MCF 10A (cell line): ENCODE measurements at places on chromosomes 6 and 20. TPM values are rescaled to one million over a fixed set of nuclear protein-coding genes. Genes with fewer than 3 reads are reported as not detected.

DNA sequence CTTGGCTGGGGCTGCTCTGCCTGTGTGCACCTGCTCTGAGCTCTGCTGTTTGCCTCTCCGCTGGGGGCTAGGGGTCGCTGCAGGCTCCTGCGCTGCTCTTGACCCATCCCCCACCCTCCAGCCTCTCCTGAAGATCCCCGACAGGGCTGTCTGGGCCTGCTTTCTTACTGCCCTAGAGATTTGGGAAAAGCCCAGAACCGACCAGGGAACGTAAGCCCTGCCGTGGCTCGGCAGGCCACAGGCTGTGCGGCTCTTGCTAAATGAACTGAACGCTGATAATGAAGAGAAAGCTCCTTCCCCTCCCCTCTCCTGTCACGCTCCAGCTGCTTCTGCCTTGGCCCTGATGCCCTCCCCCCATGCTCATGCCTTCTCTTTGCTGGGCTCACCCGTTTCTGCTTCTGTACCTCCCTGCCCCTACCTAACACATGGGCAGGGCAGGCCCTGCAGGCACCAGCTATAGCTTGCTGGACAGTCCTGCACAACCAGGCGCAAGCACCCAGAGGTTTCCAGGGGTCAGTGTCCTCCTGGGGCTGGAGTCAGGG, 32.0 kb upstream of the PCMTD2 start:
- no peak for DNase-seq
- H3K4me1 ChIP-seq, result peaks cover 6% of the 10 kb centered on the region
- peaks cover 14% of the 10 kb centered on the region for H3K27me3 ChIP-seq
- H3K4me3 ChIP-seq, result no peak overlapping the region

DNA sequence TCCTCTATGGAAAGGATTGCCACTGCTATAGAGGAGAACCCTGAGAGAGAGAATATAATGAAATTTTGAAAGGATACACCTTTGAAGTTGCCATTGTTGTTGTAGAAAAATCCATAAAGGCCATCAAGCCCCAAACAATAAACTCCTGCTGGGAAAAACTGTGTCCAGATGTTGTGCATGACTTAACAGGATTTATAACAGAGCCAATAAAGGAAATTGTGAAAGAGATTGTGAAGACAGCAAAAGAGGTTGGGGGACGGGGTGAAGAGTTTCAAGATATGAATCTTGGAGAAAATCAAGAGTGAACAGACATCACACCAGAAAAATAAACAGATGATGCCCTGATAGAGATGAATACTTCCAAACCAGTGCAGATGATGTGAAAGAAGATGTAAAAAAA, 396.4 kb downstream of the BCKDHB start:
- no peak overlapping the region for H3K4me3 ChIP-seq
- no peaks in the 10 kb centered on the region for H3K36me3 ChIP-seq
- no peaks in the 10 kb centered on the region for H3K4me1 ChIP-seq
- no peaks in the 10 kb centered on the region for H3K27me3 ChIP-seq

- DNase-seq, result no peak
- no peaks in the 10 kb centered on the region for H3K4me1 ChIP-seq
- H3K27ac ChIP-seq, result no peak overlapping the region
Observed at GRCh38 chr6:54248319-54248718, 59.9 kb upstream of the TINAG start.

DNA sequence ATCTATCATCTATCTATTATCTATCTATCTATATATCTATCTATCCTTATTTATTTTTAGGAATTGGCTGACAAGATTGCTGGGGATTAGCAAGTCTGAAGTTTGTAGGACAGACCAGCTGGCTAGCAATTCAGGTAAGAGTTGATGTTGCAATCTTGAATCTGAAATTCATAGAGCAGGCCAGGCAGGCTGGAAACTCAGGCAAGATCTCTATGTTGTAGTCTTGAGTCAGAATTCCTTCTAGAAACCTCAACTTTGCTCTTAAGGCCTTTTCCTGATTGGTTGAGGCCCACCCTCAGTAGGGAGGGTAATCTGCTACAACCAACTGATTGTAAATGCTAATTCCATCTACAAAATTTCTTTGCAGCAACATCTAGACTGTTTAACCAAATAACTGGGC, 19.2 kb downstream of the MAPK13 start:
- H3K27ac ChIP-seq, result no peak overlapping the region
- no peak overlapping the region for H3K4me3 ChIP-seq
- no peaks in the 10 kb centered on the region for H3K4me1 ChIP-seq
- H3K36me3 ChIP-seq, result no peaks in the 10 kb centered on the region

The LHFPL5 gene
- total RNA-seq, result not detected in 2 replicates

DNA sequence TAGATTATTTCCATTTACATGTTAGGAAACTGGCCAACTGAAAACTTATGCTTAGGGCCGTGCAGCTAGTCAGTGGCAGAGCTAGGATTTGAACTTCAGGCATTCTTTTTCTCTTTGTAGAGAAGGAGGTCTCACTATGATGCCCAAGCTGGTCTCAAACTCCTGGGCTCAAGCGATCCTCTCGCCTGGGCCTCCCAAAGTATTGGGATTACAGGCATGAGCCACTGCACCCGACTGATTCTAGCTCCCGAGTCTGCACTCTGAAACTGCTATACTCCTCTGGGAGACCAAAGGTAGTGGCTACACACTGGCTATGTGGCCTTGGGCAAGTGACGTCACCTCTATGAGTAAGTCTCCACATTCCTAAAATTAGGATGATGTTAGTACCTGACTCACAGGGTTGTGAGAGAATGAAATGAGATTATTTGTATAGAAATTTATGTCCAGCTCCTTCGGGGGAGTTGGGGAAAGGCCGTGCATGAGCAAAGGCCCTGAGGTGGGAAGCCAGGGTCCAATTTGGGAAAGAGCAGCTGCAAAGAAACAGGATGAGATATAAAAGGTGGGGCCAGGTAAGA, 6.4 kb downstream of the PLTP start:
- no peaks in the 10 kb centered on the region for H3K36me3 ChIP-seq
- peak; percentile 91 for DNase-seq
- H3K4me3 ChIP-seq, result peak overlapping the region; percentile 2

DNA sequence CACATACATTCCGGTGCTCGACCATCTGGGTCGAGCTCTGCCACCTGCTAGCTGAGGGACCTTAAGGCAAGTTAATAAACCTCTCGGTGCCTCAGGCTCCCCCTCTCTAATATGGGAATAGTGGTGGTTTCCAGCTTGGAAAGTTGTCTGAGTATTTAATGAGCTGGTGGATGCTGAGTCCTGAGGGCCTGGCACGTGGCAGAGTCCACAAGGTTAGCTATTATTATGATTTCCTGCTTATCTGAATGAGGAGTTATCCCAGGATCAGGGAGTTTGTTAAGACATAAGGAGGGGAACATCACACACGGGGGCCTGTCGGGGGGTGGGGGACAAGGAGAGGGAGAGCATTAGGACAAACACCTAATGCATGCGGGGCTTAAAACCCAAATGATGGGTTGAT, 80.1 kb upstream of the SLC22A23 start:
- no peak overlapping the region for H3K4me3 ChIP-seq
- H3K27ac ChIP-seq, result no peak overlapping the region
- H3K27me3 ChIP-seq, result no peaks in the 10 kb centered on the region
- H3K4me1 ChIP-seq, result peaks cover 7% of the 10 kb centered on the region
- no peak for DNase-seq
- no peaks in the 10 kb centered on the region for H3K36me3 ChIP-seq

The FOXC1 gene
- 16.7 and 16.8 TPM in 2 replicates for total RNA-seq

DNA sequence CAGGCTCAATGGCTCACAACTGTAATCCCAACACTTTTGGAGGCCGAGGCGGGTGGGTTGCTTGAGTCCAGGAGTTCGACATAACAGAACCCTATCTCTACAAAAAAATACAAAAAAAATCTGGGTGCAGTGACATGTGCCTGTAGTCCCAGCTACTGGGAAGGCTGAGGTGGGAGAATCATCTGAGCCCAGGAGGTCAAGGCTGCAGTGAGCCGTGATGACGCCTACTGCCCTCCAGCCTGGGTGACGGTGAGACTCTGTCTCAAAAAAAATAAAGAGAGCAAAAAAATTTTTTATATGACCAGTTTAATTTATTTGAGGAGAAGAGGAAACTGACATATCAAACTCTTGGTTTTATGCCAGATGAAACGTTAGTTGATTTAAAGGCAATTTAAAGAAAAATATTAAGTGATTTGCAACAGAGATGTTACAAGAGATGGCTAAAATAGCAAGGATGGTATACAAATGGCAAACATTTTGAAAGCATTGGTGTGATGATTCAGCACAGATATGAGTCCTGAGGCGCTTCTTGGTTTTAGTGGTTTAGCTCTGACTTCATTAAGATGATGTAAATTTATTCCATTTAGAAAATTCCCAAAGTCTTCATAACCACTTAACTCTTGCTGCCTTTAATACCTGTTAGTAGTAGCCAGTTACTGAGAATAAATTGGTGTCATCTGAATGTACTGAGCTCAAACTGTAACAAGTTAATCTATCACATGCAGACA, 17.7 kb downstream of the GTF2H5 start:
- H3K36me3 ChIP-seq, result peaks cover 26% of the 10 kb centered on the region
- peak overlapping the region; percentile 13 for H3K27ac ChIP-seq
- no peaks in the 10 kb centered on the region for H3K27me3 ChIP-seq

The NFATC2 gene
- total RNA-seq, result 0.07 and 0.12 TPM in 2 replicates

DNA sequence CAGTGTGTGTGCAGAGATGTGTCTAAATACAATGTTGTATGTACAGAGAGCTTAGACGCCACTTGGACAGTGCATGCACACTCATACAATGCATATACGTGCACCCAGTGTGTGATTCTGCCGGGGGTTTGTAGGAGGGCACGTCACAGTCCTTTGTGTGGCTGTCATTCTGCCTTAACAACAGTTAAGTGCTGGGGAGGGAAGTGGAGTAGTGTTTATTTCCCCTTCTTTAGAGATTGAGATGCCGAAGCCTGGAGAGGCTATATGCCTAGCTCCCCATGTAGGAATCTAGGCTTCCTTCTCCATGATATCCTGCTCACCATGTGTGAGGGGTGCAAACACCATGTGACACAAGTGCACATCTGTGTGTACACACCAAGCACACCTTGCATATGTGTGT, 38.2 kb downstream of the MDFI start:
- peaks cover 6% of the 10 kb centered on the region for H3K36me3 ChIP-seq
- no peak for DNase-seq
- no peaks in the 10 kb centered on the region for H3K4me1 ChIP-seq

- H3K36me3 ChIP-seq, result peaks cover 4% of the 10 kb centered on the region
- H3K27me3 ChIP-seq, result no peaks in the 10 kb centered on the region
- H3K27ac ChIP-seq, result peak overlapping the region; percentile 63
- peaks cover 13% of the 10 kb centered on the region for H3K4me1 ChIP-seq
Observed at GRCh38 chr6:17045581-17046322, 56.1 kb upstream of the STMND1 start.

GRCh38 chr6:44291841-44292240, 21.3 kb downstream of the AARS2 start:
- H3K4me3 ChIP-seq, result no peak overlapping the region
- no peaks in the 10 kb centered on the region for H3K4me1 ChIP-seq
- H3K36me3 ChIP-seq, result peaks cover 11% of the 10 kb centered on the region
- DNase-seq, result no peak
- H3K27ac ChIP-seq, result no peak overlapping the region

DNA sequence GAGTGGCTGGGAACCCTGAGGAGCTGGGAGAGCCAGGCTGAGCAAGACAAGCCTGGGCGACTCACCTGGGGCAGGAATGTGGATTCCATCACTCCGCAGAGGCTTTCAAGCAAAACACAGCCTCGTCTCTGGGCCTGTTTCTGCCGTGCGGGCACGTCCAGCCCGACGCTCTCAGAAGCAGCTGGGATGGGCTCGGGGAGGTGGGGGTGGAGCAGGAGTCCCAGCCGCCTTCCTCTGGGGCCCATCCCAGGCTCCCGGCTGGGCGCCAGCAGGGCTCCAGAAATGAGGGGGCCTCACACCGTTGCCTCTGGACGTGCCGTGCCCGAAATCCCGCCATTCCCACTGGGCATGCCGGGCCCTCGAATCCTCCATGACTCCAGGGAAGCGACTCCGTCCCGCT, 8.7 kb upstream of the RPS21 start:
- H3K4me3 ChIP-seq, result peak overlapping the region; percentile 12
- DNase-seq, result peak; percentile 81
- H3K36me3 ChIP-seq, result peaks cover 25% of the 10 kb centered on the region
- H3K27ac ChIP-seq, result peak overlapping the region; percentile 46
- peaks cover 25% of the 10 kb centered on the region for H3K4me1 ChIP-seq

- H3K27ac ChIP-seq, result no peak overlapping the region
- H3K4me3 ChIP-seq, result no peak overlapping the region
- no peaks in the 10 kb centered on the region for H3K27me3 ChIP-seq
- no peak for DNase-seq
Observed at GRCh38 chr6:49415358-49415757, 47.7 kb downstream of the MMUT start.

The CRISP3 gene
- total RNA-seq, result not detected in 2 replicates

- peaks cover 15% of the 10 kb centered on the region for H3K4me1 ChIP-seq
- H3K27me3 ChIP-seq, result peaks cover 19% of the 10 kb centered on the region
- H3K4me3 ChIP-seq, result no peak overlapping the region
- no peak for DNase-seq
- H3K27ac ChIP-seq, result no peak overlapping the region
Observed at GRCh38 chr6:159914565-159914923, 23.8 kb downstream of the MAS1 start.

The ID4 gene
- not detected in 2 replicates for total RNA-seq

- H3K27me3 ChIP-seq, result no peaks in the 10 kb centered on the region
- no peaks in the 10 kb centered on the region for H3K4me1 ChIP-seq
- no peak for DNase-seq
- H3K4me3 ChIP-seq, result no peak overlapping the region
Observed at GRCh38 chr6:169566319-169566718, 135.5 kb downstream of the WDR27 start.

DNA sequence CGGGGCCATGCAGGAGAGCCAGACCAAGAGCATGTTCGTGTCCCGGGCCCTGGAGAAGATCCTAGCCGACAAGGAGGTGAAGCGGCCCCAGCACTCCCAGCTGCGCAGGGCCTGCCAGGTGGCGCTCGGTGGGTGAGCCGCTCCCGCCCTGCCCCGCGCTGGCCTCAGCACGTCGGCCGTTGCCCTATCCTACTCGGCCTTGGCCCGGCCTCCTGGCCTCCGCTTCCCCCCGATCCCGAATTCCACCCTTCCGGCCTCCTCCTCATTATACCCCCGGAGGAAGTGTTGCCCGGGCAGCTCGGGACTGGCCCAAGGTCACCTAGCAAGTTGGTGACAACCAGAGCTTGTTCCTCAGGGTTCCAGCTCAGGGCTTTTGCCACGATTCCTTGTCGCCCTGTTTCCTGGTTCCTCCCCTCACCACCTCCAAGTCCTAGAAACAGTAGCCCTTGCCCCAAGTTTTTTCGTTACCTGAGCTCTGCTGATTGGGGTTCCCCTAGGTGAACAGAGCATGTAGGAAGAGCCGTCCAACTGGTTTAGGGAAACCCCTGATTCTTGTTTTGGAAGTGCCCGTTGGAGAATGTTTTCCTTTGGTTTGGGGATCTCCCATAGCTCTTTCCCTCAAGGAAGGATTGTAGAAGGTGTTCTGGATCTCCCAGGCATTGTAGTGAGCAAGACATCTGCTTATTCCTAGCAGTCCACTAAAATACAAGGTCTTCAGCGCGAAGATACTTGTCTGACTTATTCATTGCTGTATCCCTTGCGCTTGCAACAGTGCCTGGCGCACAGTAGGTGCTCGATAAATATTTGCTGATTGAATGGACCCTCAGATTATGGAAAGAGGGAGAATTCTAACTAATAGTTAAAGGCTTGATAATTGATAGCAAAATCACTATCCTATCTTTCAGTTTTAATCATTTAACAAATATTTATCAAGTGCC, 641 bp downstream of the ARFGEF2 start:
- peak; percentile 48 for DNase-seq
- H3K36me3 ChIP-seq, result no peaks in the 10 kb centered on the region
- H3K27ac ChIP-seq, result peak overlapping the region; percentile 92
- no peaks in the 10 kb centered on the region for H3K27me3 ChIP-seq
- H3K4me3 ChIP-seq, result peak overlapping the region; percentile 82
